ENCODE measurements at places on chromosomes 1 and 21.

GRCh38 chr1:58699011-58699762 lies 675 bp downstream of the MYSM1 start:
- no peak for DNase-seq

DNA sequence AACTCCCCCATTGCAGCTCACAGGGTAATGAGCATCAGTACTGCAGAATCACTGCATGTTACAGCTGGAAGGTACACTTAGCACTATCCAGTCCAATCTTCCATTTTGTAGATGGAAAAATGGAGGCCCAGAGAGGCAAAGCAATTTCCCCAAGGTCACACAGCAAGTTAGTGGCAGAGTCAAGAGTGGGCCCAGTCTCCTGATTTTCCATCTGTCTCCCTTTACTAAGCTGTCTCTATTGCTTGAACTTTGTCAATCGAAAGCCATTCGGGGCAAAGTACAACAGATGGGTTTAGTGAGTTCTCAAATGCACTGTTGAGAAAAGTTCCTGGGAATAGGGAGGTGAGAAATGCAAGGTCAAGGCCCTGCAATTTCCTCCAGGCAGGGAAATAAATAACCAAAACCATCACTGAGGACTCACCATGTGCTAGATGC lies 50.4 kb upstream of the IFFO2 start:
- DNase-seq = no peak

DNA sequence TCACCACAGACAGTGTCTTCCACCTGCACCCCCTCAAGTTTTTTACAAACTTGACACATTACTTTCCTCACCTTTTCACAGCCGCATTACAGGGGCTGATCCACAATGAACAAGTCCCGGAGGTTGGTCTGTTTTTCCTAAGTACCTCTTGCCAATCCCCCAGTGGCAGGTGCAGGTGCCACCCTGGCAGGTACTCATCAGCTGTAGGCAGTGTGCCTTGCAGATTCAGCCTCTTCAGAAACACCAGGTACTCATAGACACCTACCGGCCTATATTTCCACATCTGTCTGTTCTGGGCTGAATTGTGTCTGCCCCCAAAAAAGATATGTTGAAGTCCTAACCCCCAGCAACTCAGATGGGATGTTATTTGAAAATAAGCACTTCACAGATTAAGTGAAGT lies 81.4 kb upstream of the CNIH3 start:
- no peak for DNase-seq

GRCh38 chr1:199759268-199759730 lies 268.2 kb upstream of the NR5A2 start:
- DNase-seq = no peak

DNA sequence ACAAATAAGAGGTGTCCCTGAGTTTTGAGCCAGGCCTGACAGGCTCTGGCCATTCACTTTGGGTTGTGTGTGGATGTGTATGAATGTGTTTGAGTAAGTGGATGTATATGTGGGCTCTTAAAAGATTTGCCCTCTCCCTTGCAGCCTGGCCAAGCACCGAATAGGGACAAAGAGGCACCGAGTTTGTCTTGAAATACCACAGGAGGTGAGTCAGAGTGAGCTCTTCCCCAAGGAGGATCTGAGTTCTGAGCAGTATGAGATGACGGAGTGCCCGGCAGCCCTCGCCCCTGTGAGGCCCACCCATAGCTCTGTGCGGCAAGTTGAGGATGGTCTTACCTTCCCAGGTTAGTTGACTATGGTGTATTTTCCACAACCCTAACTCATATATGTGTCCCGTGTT lies 19.0 kb downstream of the KDM4A start:
- no peak for DNase-seq
